Peyer's patch (tissue), 4 donors: ENCODE measurements at places on chromosomes 3 and 15. TPM values are rescaled to one million over a fixed set of nuclear protein-coding genes. Genes with fewer than 3 reads are reported as not detected.

- DNase-seq = peak; percentile 29
Measured at GRCh38 chr15:70278644-70279043, 180.9 kb upstream of the TLE3 start.

CA12 gene
- total RNA-seq = 41.0 TPM

- no peak for DNase-seq
Measured at GRCh38 chr3:33186524-33187367, 31.9 kb downstream of the SUSD5 start.

ITPKA gene
- 28.9 TPM for total RNA-seq

DNAJB8 gene
- not detected for total RNA-seq

- DNase-seq = no peak
Measured at GRCh38 chr3:17823036-17823435, 80.6 kb upstream of the TBC1D5 start.

CPA3 gene
- total RNA-seq = 13.6 TPM

SRGAP3 gene
- 6.7 TPM for total RNA-seq

DNA sequence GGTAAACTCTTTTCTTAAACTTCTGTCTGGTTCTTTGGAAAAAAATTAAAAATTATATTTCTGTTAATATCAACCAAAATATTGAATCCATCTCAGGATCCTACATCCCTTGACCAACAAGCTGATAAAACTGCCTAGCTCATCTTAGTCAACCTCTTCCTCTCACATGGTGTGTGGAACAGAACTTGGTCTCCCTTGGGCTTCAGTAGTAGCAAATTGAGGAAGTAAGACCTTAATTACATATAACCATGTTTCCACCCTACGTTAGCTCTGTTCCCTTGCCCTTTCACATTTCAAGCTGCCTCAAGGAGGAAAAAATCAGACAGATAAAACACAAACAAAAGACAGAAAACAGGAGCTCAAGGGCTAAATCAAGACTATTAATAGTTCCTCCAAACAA is 116.4 kb downstream of the GREM1 start:
- no peak for DNase-seq

FGF12 gene
- total RNA-seq = not detected

DNA sequence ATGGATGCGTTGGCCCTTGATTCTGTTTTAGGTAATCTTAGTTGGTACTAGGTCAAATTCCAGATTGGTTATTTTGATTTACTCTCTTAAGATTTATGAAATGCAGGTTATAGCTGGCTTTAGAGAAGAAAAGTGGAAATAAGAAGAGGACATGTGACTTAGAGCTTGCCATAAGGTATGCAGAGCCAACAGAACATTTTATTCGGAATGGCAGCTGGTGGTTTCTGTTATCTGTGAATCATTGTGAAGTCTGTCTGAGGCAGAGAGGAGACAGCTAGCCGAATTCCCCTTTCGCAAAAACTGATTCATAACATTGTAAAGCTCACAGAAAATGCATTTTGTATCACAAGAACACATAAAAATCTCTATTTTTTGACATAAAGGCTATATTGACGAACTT is 82.1 kb downstream of the FILIP1L start:
- DNase-seq = no peak

- peak; percentile 53 for DNase-seq
Measured at GRCh38 chr3:32240159-32240545, 1.7 kb downstream of the CMTM8 start.

PLA1A gene
- total RNA-seq = 0.85 TPM

GRCh38 chr3:39286771-39287170 is 6.9 kb upstream of the CX3CR1 start:
- DNase-seq = no peak
